Tibial nerve (tissue), 4 donors: ENCODE measurements at places on chromosomes 4 and X.
A peak's percentile ranks its signal among the peaks of the same experiment; 100 is the strongest.

DNA sequence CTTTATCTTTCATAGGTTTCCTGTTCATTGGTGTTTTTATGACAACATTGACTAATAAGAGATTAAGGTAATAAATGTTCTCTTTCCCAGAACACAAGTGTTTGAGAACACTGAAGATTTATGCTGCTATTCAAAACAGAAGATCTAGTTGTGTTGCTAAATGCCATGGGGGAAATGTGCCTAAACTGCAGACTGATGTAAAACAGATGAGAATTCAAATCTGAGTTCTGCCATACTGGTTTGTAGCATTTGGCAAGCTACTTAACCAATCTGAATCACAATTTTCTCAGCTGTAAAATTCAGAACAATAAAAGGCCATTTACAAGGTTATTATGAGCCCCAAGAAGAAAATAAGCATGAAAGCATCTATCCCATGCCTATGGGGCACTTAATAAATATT lies 2.3 kb downstream of the SLC10A6 start:
- no peaks in the 10 kb centered on the region for H3K27me3 ChIP-seq
- no peak overlapping the region for H3K4me3 ChIP-seq
- H3K36me3 ChIP-seq = no peaks in the 10 kb centered on the region

GRCh38 chr4:24624381-24624780 lies 40.0 kb upstream of the DHX15 start:
- no peak for DNase-seq
- no peak overlapping the region for H3K27ac ChIP-seq
- H3K4me1 ChIP-seq = no peaks in the 10 kb centered on the region
- no peaks in the 10 kb centered on the region for H3K27me3 ChIP-seq

- H3K4me1 ChIP-seq = no peaks in the 10 kb centered on the region
- DNase-seq = no peak
- no peaks in the 10 kb centered on the region for H3K27me3 ChIP-seq
- H3K27ac ChIP-seq = no peak overlapping the region
Measured at GRCh38 chr4:154368060-154368459, 123.5 kb downstream of the DCHS2 start.

DNA sequence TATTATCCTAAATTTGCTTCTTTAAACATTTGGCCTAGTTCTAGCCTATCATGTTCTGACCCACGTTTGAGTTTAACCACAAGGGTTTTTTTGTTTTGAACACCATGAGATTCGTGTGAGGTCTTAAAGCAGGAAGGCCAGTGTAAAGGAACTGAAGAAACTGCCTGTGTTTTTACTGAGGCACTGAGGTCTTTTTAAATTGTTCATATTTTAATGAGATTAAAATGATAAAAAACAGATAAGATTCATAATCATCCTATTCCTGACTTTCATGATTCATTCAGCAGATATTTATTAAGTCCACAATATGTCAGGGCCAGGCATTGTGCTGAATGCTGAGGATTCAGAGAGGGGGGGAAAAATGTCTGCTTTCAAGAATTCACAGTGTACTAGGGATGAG lies 3.2 kb downstream of the RPS6KA3 start:
- no peak overlapping the region for H3K4me3 ChIP-seq
- no peaks in the 10 kb centered on the region for H3K27me3 ChIP-seq
- H3K36me3 ChIP-seq = no peaks in the 10 kb centered on the region
- H3K4me1 ChIP-seq = peaks cover 20% of the 10 kb centered on the region
- no peak for DNase-seq
- peak overlapping the region; percentile 18 for H3K27ac ChIP-seq

GRCh38 chr4:137545461-137545861 lies 13.2 kb upstream of the PCDH18 start:
- H3K4me3 ChIP-seq = no peak overlapping the region
- no peaks in the 10 kb centered on the region for H3K27me3 ChIP-seq
- no peaks in the 10 kb centered on the region for H3K36me3 ChIP-seq
- peaks cover 3% of the 10 kb centered on the region for H3K4me1 ChIP-seq
